ENCODE measurements at places on chromosomes 1 and 21.

- no peak for DNase-seq
Observed at GRCh38 chr1:17654519-17654918, 100.6 kb upstream of the ACTL8 start.

GRCh38 chr1:223811634-223812101, 34.1 kb downstream of the TP53BP2 start:
- DNase-seq: no peak

DNA sequence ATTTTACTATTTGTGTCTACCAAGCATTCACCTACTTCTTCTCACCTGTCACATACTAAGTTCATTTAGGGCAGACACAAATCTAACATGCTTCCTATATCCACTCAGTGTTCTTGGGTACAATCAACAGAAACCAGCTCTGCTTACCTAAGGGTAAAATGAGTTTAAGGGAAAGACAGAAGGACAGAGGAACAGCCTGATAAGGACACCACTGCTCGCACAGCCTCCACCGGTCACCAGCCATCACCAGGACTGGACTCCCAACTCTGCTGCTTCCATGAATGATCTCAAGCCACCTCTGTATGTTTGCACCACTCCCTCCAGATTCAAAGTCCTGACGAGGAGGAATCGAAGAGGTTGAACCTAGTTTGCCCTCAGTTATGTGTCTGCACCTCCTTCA, 72.4 kb downstream of the JAK1 start:
- DNase-seq: no peak

DNA sequence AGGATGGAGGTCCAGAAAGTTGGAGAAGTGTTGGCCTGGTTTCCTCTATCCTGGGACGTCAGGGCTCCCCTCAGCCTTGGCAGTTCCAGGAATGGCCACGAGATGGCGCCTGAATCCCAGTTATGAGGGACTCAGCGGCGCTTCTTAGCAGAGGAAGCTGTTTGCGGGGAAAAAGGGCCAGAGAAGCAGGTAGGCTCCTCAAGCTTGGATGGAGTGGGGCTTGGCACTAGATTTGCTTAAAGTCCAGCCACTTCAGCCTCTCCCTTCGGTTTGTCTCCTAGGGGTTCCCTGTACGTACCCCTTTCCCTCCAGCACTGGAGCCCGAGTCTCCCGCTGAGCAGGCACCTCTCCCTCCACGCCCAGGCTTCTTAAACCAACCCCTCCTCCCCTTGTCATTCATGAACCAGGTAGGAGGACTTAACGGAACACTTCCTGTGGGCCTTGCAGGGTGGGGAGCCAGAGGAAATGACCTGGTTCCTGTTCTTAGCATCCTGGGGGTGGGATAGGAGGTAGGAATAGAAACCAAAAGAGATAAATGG, 32.0 kb upstream of the TENT5B start:
- DNase-seq: peak; percentile 55
